HT-29 (cell line): ENCODE measurements at places on chromosomes 13 and 19.

- peak; percentile 96 for DNase-seq
Observed at GRCh38 chr19:51422053-51422448, 4.6 kb upstream of the SIGLEC10 start.

- no peak for DNase-seq
Observed at GRCh38 chr13:30362869-30363268, 55.5 kb upstream of the KATNAL1 start.

- no peak for DNase-seq
Observed at GRCh38 chr19:6873708-6874431, 13.5 kb upstream of the ADGRE1 start.

- DNase-seq = no peak
Observed at GRCh38 chr19:55086730-55087541, 11.3 kb downstream of the EPS8L1 start.

GRCh38 chr19:35267353-35267817 is 1.4 kb upstream of the USF2 start:
- DNase-seq = peak; percentile 32
